Pulmonary artery endothelial cell (primary cell): ENCODE measurements at places on chromosomes 2 and 18.

GRCh38 chr18:50877545-50878265 lies 1.2 kb upstream of the ME2 start:
- DNase-seq, result no peak

DNA sequence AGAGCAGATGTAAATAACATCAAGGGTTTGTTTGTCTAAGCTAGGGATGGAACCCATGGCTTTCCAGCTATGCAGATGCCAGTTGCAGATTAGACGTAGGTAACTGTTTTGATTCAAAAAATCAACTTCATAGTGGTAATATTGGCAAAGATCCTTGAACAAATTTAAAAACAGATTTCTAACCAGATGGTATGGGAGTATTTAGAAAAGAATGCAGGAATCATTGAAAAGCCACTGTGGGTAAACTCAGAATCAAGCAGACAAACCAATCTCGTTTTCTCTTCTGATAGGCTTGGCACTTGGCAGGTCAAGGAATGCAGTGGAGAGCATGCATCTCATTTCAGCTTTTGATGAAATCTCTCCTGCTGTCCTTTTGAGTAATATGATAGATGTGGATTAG lies 377.5 kb downstream of the CLIP4 start:
- no peak for DNase-seq

GRCh38 chr2:96957244-96957643 lies 29.1 kb downstream of the FAM178B start:
- no peak for DNase-seq

GRCh38 chr18:25553631-25554263 lies 201.8 kb upstream of the ZNF521 start:
- DNase-seq, result no peak

GRCh38 chr2:3519255-3520205 lies at the start of gene ADI1:
ADI1 (minus strand) TSS chr2:3519531; CDS start chr2:3519487, 44 bp downstream.
- no peak for DNase-seq

DNA sequence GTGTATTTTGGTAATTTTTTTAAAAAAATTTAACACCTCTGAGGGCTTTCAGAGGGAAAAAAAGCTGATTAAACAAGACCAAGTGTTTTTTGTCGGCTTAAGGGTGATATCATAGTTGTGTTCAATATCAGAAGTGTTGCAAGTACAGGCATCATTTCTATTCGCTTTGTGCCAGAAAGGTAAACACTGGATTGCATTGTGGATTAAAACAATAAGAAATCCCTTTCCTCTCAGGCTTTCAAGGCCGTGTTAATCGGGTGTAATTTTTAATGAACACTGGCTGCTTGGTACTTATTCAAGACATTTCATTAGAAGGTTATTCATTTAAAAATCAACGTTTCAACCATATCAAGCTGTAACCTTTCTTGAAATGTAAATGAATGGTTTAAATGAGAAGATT lies 18.3 kb downstream of the FIGN start:
- DNase-seq, result no peak
